Foreskin keratinocyte (primary cell): ENCODE measurements at places on chromosomes 6 and 20. TPM values are rescaled to one million over a fixed set of nuclear protein-coding genes. Genes with fewer than 3 reads are reported as not detected.

DNA sequence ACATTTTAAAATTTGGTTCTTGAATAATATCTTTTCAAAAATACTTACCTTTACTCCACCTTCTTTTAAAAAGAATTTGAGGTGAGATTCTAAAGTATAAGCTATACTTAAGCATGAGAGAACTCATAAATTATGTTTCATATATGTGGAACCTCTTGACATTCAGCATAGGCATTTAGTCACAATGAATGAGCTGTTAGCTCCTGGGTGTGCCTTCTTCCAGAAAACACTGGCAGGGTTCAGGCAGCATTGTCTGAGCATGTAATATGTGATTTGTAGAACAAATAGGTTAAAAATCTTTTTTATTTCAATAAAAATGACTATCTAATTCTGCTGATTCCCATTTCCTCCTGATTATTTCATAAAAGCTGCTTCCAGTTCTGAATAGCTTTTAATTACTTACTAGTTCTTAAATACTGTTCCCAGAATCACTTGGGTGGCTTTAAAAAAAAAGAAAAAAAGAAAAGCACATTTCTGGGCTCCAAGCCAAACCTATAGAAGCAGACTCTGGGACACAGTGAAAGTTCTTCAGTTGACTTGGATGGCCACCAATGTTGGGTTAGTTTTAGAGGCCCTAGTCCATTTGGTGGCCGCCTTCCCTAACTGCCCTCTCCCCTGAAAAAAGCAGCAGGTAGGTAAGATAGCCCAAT lies 20.2 kb downstream of the RNF8 start:
- DNase-seq: peak; percentile 52

GRCh38 chr6:41451039-41451438 lies 95.1 kb upstream of the FOXP4 start:
- DNase-seq: no peak

GRCh38 chr6:107707346-107708275 lies 116.5 kb downstream of the SCML4 start:
- DNase-seq: no peak

TRAPPC3L gene
- polyA plus RNA-seq: 0.12 and 0.13 TPM in 2 replicates

- no peak for DNase-seq
Observed at GRCh38 chr6:167268683-167269280, 22.3 kb upstream of the UNC93A start.

- DNase-seq: peak; percentile 18
Observed at GRCh38 chr20:17403461-17403860, 127.7 kb downstream of the BFSP1 start.

- no peak for DNase-seq
Observed at GRCh38 chr6:53059648-53060589, 5.3 kb upstream of the FBXO9 start.

GRCh38 chr6:132491303-132491702 lies 21.6 kb downstream of the STX7 start:
- DNase-seq: no peak

MOCS3 gene
- polyA plus RNA-seq: 3.8 and 4.2 TPM in 2 replicates

- peak; percentile 47 for DNase-seq
Observed at GRCh38 chr20:47521059-47521808, 19.5 kb downstream of the NCOA3 start.

- DNase-seq: peak; percentile 34
Observed at GRCh38 chr6:1039746-1040145, 272.2 kb upstream of the FOXQ1 start.

SLC18B1 gene
- polyA plus RNA-seq: 8.3 and 8.7 TPM in 2 replicates

GRCh38 chr20:62241506-62241905 lies 3.2 kb downstream of the OSBPL2 start:
- peak; percentile 17 for DNase-seq

DNA sequence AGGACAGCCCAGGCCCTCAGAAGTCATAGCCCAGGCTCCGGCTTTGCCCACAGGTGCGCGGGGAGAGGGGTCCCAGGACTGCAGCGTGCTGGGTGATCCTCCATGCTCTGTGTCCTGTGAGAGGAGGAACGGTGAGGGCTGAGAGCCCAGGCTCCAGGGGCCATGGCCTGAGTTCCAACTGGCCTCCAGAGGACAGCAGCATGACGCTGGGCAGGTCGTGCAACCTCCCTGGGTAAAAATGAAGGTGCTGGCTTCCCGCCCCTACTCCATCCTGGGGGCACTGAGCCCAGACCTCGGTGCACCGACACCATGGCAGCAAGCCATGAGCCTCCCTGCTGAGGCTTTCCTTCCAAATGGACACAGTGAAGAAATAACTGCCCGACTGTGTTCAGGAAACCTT lies 305.4 kb downstream of the TAF4 start:
- DNase-seq: no peak

DNA sequence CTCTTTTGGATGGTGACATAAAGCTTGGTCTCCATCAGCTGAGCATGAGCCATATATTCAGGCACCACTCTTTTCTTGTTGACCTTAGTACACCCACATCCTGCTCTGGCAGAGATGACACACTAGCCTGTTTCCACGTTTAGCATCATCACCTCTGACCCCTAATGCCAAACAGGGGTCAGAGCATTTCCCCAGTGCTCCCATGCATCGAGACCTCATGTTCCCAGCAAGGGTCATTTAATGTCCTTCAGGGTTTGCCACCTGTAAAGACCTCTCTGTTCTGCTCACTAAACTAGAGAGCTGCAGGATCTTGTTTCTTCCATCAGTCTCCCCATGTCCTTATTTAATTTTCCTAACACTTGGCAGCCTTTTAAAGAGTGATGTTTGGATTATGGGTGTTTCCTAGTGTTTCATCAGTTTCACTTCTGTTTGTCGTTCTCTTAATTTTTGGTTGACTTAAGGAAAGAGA lies 97.5 kb downstream of the AIG1 start:
- DNase-seq: no peak

GRCh38 chr6:134551245-134551960 lies 233.5 kb upstream of the SGK1 start:
- peak; percentile 85 for DNase-seq
